ENCODE measurements at places on chromosomes 1 and 21.

DNA sequence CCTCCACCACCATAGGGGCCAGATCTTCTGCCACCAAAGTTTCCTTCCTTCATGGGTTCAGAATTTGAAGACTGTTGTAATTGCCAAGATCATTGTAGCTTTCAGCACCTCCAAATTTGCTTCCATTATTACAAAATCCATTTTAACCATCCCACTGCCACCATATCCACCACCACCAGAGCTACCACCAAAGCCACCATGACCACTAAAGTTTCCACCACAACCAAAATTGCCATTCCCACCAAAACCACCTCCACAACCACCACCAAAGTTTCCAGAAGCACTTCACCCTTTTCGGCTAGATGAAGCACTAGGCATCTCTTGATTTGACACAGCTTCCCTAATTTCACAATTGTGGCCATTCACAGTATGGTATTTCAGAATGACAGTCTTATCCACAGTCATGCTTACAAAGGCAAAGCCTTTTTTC is 45.2 kb downstream of the SLC30A7 start:
- no peak for DNase-seq

- DNase-seq = no peak
These were observed 66.2 kb downstream of the SGIP1 start for GRCh38 chr1:66599899-66600737.

GRCh38 chr1:14435368-14436023 is 163.0 kb upstream of the KAZN start:
- DNase-seq = no peak

GRCh38 chr21:25560271-25560685 is 47.0 kb downstream of the MRPL39 start:
- DNase-seq = no peak

- DNase-seq = no peak
These were observed 75.7 kb upstream of the KIF26B start for GRCh38 chr1:245079021-245079609.

DNA sequence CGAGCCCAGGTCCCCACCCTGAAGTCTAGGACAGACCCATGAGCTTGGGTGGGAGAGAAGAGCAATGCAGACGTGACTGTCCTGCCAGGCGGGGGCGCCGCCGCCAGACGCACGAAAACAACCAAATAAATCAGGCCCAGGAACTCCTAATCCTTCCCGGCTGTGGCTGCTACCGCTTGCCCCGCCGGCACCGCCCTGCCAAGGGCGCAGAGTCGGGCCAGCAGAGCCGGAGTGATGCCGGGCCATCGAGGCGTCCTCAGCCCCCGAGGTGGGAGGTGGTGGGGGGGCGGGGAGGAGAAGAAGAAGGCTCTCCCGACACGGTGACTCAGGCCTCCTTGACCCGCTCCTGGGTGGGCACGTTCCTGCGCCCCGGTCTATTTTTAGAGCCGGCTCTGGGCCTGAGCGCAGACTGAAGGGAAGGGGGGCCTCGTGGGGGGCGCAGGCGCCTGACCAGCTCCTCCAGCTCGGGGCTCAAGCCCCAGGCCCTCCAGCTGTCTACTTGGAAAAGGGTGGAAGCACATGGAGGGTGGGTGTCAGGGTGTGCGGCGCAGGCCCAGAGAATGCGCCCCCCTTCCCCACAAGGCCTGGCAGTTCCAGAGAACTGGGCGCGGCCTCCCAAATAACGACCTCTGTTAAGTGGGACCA is 10.7 kb upstream of the COL16A1 start:
- DNase-seq = peak; percentile 96

GRCh38 chr1:229839800-229840199 is 213.8 kb downstream of the URB2 start:
- no peak for DNase-seq

DNA sequence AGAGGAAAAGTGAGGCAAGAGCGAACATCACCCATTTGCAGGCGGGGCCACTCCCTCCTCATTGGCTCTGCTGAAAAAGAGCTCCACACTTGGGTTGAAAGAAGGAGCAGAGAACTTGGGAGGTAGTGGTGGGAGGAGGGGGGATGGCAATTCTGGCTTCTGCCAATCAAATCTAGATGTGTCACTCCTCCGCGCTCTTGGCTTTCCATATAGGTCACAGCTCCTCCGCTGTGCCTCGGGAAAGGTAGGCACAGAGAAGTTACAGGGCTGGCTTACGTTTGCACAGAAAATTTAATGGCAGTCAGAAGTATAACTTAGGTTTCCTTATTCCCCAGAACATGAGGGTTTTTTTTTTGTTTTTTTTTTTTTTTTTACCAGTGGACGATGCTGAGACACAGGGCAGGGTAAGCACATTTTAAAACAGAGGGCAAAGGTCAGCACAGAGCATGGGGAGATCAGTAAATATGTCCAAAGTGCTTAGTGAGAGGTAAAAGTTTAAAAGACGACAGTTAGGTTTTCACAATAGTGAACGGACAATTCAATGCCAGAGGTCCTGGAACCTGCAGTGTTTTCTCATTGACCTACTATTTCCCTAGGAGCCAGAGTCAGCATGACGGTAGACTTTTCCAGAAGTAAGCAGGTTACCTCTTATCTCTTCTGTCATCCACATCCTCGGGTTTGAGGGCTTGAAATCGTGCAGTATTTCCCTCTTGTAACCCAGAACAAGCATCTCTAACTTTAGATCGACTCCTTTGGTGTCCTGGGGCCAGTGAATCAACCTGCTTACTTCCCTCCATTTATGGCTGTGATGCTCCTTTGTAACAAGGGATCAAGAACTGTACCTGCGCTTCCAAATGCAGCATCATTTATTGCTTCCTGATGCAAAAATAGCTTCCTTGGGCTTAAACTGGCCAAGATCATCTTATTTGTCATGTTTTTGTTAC is 258.9 kb upstream of the PROX1 start:
- no peak for DNase-seq
